Uterus (tissue), 4 donors: ENCODE measurements at places on chromosomes 3 and 15.

DNA sequence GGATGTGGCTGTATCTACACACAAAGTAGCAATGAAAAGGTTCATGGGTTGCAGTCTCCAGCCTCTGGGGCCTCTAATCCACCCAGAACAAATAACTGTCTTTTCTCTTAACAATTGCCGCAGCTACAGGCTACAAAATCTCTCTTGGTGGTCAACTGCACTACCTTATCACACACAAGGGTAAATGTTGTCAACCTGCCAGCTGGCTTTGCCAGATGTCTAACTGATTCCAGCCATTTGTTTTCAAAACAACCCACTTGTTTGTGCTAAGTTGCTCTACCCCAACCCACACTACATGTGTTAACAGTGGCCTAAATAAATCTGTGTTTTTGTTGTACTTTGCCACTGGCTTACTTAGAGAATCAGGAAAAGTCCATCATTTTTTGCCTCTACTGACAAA lies 447.3 kb downstream of the TAFA4 start:
- DNase-seq = no peak

DNA sequence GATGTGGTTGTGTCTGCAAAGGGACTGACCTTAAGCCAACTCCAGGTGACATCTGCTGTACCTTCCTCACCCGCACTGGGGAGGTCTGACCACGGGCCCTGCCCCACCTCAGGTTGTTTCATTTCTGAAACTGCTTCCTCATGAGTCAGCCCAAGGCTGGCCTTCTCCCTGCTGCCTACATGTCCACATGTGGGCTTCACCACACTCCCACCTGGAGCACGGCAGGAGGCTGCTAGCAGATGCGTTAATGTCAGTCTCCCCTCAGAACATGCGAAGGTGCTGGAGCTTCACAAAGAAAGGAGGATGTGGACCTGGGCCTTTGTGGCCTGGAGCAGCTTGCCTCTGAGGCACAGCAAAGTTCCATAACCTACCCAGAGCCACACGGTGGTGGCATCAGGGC lies 69.4 kb upstream of the PLXNA1 start:
- DNase-seq = no peak

DNA sequence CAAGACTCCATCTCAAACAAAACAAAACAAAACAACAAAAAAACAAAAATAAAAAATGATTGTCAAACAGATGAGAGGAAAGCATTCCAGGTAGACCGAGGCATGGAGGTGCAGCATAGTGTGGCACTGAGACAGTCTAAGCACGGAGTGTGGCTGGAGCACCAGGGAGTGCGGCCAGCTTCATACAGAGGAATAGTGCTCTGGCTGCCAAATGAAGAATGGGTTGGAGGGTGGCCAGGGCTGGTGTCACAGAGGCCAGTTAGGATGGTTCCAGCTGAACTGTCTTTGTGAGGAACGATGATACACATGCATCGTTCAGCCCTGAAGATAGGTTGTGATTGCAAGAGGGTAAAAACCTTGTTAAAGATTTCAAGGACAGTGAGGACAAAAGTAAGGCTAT lies 28.3 kb downstream of the MITF start:
- peak; percentile 66 for DNase-seq

DNA sequence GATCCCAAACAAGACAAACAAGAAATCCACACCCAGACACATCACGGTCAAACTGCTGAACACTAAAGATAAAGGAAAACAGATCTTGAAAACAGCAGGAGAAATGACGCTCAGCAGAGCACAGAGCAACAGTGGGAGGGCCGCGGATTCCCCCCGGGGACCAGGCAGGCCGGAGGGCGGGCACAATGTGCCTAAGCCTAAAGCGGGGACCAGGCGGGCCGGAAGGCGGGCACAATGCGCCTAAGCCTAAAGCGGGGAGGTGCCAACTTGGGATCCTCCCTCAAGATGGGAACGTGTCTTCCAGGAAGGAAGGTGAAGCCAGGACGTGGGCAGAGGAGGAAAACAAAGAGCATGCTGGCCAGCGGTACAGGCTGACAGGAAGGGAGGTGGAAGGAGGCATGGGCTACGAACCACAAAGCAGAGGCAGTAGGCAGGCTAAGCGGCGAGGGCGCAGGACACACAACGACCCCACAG lies 31.1 kb downstream of the CYFIP1 start:
- DNase-seq = peak; percentile 76

GRCh38 chr3:32422943-32423342 lies 31.3 kb downstream of the CMTM7 start:
- no peak for DNase-seq

GRCh38 chr15:74405823-74406222 lies 27.9 kb downstream of the SEMA7A start:
- DNase-seq = no peak

GRCh38 chr3:28901018-28901417 lies 379.9 kb upstream of the RBMS3 start:
- DNase-seq = peak; percentile 23

DNA sequence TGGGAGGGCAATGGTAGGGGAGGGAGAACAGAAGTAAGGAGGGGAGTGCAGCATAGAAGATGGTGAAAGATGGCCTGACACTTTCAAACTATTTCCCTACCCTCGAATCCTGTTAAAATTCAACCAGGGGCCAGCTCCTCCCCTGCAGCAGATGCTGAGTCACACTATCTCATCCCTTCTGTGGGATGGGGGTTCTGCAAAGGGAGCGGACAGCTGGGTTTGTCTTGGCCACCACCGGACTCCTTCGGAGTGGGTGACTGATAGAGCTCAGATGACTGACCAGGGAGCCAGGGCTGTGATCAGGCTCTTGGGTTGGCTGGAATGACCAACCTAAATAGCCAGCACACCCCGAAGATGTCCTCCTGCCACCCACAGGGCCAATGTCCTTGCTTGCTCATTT lies 33.6 kb upstream of the TMCC1 start:
- no peak for DNase-seq

GRCh38 chr15:52383100-52383588 lies 87.5 kb upstream of the MYO5C start:
- DNase-seq = no peak

GRCh38 chr15:61974118-61974517 lies 86.1 kb downstream of the VPS13C start:
- no peak for DNase-seq

DNA sequence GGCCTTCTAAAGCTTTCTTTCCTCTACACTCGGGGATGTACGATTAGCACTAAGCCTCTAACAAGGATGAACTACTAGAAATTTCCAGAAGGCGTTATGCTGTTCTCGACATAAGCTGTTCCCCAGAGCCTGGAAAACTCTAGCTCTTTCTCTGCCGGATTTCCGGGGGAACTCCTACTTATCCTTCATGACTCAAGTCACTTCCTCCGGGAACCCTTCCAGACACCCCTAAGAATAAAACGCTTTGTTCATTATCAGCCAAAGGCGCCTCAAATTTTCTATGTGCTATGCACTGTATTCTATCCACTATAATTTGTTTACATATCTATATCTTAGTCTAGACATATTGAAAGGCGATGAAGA lies 455 bp upstream of the SNAP23 start:
- DNase-seq = peak; percentile 70

DNA sequence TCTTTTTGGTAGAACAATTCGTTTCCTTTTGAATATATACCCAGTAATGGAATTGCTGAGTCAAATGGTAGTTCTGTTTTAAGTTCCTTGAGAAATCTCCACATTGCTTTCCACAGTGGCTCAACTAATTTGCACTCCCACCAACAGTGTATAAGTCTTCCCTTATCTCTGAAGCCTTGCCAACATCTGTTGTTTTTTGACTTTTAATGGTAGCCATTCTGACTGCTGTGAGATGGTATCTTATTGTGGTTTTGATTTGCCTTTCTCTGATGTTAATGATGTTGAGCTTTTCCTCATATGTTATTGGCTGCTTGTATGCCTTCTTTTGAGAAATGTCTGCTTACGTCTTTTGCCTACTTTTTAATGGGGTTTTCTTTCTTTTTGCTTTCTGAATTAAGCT lies 270.6 kb upstream of the MEIS2 start:
- DNase-seq = no peak

- DNase-seq = no peak
Measured at GRCh38 chr15:36831904-36832287, 252.5 kb downstream of the CDIN1 start.

DNA sequence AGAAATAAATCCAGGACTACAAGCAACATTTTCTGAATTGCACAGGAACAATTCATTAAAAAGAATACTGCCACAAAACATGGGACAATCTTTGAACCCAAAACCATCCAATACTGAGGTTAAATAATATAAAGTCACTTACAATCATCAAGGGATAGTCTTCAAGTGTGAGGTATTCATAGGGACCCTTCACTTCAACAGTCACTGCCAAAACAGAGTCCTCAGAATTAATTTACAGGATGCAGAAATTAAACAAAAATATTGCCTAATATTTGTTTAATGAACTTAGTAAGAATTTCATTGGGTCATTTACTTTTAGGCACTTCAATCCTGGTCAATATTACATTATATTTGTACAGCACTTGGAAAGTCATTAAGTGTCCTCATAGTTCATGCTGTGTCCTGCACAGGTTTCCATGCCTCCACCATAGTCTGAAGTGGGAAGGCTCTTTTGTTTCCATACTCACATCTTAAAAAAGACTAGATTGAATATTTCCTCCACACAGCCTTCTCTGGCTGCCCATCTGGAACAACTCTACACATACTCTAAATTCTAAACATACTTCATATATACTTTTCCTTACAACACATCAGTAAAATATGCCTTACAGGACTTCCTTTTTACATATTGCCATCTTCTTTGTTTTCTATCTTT lies 31.6 kb upstream of the VPS39 start:
- no peak for DNase-seq

DNA sequence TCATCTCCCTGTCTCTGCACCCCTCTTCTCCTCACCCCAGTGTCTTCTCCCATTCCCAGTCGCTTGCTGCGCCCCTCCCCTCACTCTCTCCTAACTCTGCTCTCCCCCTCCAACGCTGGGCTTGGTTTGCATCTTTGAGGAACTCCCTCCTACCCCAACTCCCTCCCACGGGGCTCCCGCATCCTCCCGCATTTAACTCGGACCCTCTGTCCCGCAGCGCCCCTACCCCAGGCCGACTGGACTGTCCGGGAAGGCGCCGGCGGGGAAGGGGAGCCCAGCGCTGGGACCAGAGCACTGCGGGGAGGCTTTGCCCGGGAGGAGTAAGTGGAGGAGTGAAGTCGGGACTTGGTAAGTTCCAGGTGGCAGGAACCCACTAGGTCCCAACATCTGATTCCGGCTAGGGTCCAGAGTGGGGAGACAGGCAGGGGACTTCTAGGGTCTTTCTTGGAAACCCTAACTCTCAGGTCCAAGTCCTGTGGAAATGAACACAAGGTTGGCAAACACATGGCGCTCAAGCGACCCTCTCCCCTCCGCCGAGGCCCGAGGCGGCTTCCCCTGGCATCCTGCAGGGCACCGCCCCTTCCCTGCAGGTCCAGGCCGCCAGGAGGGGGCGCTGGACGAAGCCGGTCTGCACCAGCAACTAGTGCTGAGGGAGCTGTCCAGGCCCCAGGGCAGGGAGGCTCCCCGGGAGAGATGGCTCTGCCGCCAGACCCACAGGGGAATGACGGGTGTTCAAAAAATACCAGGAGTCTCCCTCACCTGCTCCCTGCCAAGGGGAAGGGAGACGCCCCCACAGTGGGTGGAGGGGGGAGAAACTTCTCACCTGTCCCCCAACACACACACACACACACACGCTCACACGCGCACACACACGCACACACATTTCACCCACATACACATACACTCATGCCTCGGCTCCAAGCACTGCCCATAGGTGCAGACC lies 53.2 kb downstream of the LHFPL4 start:
- DNase-seq = no peak

DNA sequence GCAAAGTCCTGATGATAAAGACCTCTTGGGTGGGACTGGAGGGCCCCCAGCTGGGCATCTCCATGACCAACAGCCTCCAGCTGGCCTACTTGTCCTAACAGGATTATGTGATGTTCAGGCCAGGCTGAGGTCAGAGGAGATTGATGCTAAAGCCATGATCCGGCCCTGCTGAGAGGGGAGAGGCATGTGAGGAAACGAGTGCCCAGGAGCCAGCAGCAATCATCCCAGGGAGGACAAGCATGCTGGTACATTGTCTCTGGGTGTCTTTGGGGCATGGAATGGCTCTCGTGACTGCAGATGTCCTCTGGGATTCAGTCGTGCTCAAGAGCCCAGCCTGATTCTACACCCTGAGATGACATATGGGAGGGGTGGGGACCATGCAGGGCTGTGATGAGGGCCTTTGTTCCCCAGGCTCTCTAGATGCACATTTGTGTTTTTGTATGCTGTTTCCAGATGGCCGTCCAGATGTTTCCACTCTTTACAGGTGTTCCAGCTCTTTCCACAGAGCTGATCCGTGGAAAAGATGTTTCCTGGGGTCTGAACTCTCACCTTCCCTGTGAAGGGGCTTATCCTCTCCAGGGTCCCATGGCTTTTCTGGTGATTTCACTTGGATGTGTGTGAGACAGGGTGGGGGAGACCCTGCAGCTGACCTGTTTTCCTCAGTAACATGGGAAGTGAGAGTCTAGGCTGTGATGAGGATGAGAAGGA lies 20.2 kb downstream of the SLC24A1 start:
- DNase-seq = no peak

GRCh38 chr3:162492446-162493081 lies 996.0 kb downstream of the OTOL1 start:
- DNase-seq = no peak

GRCh38 chr3:31284776-31285175 lies 247.9 kb upstream of the STT3B start:
- DNase-seq = no peak

GRCh38 chr15:89783861-89784685 lies 7.9 kb downstream of the MESP2 start:
- no peak for DNase-seq

DNA sequence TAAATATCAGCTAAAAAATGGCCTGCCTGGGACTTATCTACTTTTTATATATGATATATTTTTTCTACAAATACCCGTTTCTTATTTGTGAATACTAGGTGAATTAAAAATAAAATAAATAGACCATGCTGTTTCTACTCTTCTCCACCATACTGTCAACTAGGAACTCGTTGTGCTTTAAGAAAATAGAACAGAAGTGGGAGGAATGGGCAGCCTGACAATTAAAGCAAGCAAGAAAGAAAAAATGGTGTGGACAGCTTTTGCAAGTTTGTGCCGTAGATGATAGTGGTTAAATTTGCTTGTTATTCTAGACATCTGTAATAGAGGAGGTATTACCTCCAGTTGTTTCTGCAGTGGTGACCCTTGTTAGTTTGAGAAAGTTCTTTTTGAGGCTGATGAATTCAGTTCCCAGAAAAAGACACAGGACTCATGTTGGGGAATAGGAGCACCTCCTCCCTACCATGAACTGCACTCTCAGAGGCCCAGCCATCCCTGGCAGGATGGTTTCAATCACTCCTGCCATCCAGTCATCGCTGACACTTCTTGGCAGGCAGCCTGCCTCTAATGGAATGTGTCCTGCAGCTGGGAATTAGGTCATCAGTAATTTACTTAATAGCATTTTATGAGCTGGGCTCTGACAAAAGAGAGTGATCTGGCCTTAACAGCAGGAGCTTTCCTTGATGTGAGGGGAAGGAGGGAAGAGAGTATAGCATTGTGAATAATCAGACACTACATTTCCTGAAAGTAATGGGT lies 105.0 kb upstream of the GAP43 start:
- DNase-seq = peak; percentile 26
